Smooth muscle cell of the umbilical artery (primary cell): ENCODE measurements at places on chromosomes 6 and 20. TPM values are rescaled to one million over a fixed set of nuclear protein-coding genes. Genes with fewer than 3 reads are reported as not detected.

The RAB44 gene
- total RNA-seq, result not detected in 2 replicates

The DEFB121 gene
- total RNA-seq, result not detected in 2 replicates

The FGD2 gene
- not detected in 2 replicates for total RNA-seq

The PACRG gene
- total RNA-seq, result not detected in 2 replicates

The NRSN1 gene
- total RNA-seq, result not detected in 2 replicates

The CD24 gene
- 3.3 and 7.2 TPM in 2 replicates for total RNA-seq

The PTPN1 gene
- total RNA-seq, result 22.6 and 44.7 TPM in 2 replicates

The TBX18 gene
- 3.6 and 14.5 TPM in 2 replicates for total RNA-seq

The MAS1 gene
- under 0.01 TPM in 1 of 2 replicates, not detected in the other for total RNA-seq

The CEBPB gene
- total RNA-seq, result 51.1 and 107 TPM in 2 replicates

The GGTLC1 gene
- not detected in 2 replicates for total RNA-seq

The BCL2L1 gene
- 39.8 and 66.0 TPM in 2 replicates for total RNA-seq

The PNLDC1 gene
- total RNA-seq, result 0.28 TPM in 1 of 2 replicates, not detected in the other

The ZSCAN31 gene
- total RNA-seq, result 1.8 and 2.0 TPM in 2 replicates

The HSPA12B gene
- under 0.01 TPM in 1 of 2 replicates, not detected in the other for total RNA-seq

The NQO2 gene
- total RNA-seq, result 20.2 and 26.4 TPM in 2 replicates

The CYP24A1 gene
- 0.32 TPM in 1 of 2 replicates, not detected in the other for total RNA-seq

The HCK gene
- not detected in 2 replicates for total RNA-seq

The CDH22 gene
- total RNA-seq, result not detected in 2 replicates

The MRPL14 gene
- 28.6 and 48.4 TPM in 2 replicates for total RNA-seq

The VGLL2 gene
- not detected in 2 replicates for total RNA-seq

The DEFB125 gene
- not detected in 2 replicates for total RNA-seq

The SLX4IP gene
- total RNA-seq, result 2.7 and 3.5 TPM in 2 replicates

The RHAG gene
- not detected in 2 replicates for total RNA-seq

The ANKEF1 gene
- 2.7 and 3.5 TPM in 2 replicates for total RNA-seq

The NHLRC1 gene
- 2.1 and 2.4 TPM in 2 replicates for total RNA-seq

The FAM83C gene
- not detected in 2 replicates for total RNA-seq

The DYNLRB1 gene
- 34.7 and 38.0 TPM in 2 replicates for total RNA-seq

The SLC17A3 gene
- total RNA-seq, result not detected in 2 replicates
